ENCODE measurements at places on chromosomes 3 and 15.
A peak's percentile ranks its signal among the peaks of the same experiment; 100 is the strongest.

DNA sequence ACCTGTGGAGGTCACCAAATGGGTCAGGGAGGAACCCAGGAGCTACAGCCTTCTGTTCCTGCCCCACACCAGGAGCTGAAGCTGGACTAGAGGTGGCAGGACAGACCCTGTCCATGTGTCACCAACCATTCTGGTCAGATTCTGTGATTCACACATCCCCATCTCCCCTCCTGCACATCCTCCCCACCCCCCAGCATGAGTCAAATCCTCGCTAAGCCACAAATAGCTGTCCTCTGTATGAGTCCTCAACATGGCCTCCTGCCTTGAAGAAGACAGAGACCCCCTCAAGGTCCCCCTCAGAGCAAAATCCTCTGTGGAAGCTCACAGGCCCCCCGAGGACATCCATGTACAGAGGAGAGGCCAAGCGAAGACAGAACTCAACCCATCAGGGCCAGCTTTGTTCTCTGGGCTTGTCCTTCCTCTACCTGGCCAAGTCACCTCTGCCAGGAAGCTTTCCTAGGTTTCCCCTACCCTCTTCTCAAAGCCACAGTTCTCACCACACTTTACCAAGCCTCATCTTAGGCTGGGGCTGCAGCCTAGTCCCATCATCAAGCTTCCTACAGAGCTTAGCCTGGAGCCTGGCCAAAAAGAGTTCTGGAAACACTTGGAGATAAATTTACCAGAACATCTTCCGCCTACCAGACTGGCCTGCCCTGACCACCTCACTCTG lies 17.1 kb downstream of the CACNA2D2 start:
- DNase-seq, result no peak

- no peak for DNase-seq
These were observed 85.6 kb upstream of the NEO1 start for GRCh38 chr15:72966641-72967040.

DNA sequence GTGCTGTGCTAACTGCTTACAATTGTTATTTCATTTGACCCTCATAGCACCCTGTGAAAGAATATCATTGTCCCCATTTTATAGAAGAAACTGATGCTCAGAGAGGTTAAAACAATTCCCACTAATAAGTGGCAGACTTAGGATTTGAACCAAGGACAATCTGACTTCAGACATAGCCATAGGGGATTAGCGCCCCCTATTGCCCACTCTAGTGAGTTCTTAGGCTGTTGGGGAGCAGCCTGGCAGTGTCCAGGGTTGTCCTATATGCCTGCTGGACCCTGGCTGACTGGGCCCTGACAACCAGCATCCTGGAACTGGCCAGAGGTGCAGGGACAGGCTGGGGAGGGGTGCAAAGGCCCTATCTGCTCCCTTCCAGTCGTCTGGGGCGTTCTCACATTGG lies 15.4 kb downstream of the DPH3 start:
- no peak for DNase-seq

GRCh38 chr3:183554377-183554776 lies 1.1 kb downstream of the KLHL6 start:
- DNase-seq, result no peak

DNA sequence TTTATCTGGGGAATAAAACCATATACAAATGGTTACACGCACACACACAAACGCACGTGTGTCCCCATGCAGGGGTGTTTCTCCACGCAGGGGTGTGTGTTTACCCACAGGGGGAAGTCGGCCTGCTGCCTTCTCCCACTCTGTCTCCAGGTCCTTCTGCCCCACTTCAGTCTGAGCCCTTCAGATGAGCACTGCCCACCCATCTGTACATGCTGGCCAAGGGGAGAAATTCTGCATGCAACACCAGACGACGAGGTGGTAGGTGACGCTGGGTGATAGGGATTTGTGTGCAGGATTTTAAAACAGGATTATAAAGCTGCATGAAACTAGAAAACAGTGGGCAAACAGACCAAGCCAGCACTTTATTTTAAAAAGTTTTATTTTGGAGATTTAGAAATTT lies 122.5 kb downstream of the TJP1 start:
- no peak for DNase-seq

DNA sequence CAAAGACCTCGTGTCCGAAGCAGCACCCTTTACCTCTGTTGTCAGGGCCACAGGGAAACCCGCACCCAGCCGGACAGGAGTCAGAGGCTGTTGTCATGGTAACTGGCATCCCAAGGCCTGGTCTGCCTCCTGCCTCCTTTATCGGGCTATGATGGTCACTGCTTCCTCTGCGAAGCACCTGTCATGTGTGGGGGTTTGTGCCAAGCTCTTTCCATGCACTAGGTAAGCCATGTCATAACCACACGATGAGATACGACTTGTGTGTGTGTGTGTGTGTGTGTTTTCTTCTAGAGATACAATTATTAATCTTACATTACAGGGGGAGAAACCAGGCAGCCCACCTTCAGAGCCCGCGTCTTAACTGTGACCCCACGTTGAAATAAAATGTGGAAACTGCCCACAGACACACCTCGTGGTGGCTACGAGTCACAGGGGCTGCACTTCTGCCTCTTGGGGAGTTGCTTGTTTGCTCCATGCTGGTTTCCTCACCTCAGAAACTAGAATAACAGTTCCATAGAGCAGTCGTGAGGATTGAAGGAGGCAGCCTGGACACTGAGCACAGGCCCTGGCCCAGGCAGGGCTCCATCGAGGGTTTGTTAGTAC lies 18.0 kb downstream of the ZDHHC19 start:
- no peak for DNase-seq

- DNase-seq, result no peak
These were observed 728.1 kb downstream of the OTOL1 start for GRCh38 chr3:162224746-162225145.

DNA sequence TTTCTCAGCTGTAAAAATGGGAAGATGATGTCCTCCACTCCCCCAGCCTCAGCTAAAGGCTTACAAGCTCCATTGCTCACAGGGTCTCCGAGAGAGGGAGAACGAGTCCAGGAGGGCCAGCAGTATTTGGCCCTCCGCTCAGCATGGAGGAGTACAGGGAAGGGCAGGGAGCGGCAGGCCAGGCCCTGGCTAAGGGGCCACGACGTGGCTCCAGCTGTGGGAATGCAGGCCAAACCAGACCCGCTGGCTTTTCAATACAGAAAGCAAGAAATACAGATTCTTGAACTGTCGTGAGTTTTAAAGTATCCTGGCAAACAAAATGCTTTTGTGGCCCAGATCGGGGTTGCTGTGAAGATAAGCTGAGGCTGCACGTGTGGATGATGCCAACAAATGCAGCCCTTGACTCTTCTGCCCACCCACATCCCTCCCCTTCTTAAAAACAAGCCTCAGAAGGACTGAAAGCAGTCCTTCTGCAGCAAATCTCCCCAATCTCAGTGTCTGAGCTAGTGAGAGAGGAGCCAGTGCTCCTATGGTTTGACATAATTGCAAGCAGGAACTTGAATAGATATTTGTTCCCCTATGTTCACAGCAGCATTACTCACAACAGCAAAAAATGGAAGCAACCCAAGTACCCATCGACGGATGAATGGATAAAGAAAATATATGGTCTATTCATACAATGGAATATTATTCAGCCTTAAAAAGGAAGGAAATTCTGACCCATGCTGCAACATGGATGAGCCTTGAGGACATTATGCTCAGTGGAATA lies 18.5 kb upstream of the FBLN2 start:
- no peak for DNase-seq

- DNase-seq, result no peak
These were observed at the start of gene IL17RE for GRCh38 chr3:9902372-9903237. Gene IL17RE, plus strand, starts transcription at chr3:9902848. Its CDS starts 85 bp downstream, at chr3:9902933.

DNA sequence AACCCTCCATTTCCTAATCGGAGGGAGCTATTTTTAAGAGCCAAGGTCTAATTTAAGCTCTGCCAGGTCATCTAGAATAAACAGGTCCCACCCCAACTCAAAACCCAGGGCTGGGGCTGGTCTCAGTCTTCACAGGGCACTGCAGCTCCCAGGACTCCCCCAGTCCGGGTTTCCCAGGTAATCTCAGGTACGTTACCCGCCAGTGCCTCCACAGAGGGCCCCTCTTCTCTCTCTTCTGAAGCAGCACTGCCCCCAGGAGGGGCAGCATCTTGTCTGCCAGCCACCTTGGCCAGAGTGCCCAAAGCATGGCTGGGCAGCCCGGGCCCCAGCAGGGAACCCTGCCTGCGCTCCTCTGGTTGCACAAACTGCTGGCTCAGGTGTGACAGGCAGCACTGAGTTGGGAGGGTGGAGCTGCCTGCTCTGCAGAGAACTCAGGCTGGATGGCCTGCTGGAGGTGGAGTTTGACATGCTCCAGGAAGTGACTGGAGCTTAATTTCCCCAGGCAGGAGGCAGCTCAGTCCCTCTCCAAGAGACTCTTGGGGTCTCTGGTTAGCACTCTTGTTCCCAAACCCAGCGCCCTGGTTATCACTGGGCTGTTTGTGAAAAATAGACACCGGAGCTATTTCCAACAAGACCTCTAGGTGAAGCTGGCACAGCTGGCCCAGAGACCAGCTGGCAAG lies at the start of gene PLA2G4F:
TSS of gene PLA2G4F (minus strand) at position 394 of the 680 bp plus-strand sequence. CDS start at position 307, 87 bp downstream.
- DNase-seq, result no peak

- no peak for DNase-seq
These were observed 186.9 kb downstream of the PDZRN3 start for GRCh38 chr3:73437828-73438227.

DNA sequence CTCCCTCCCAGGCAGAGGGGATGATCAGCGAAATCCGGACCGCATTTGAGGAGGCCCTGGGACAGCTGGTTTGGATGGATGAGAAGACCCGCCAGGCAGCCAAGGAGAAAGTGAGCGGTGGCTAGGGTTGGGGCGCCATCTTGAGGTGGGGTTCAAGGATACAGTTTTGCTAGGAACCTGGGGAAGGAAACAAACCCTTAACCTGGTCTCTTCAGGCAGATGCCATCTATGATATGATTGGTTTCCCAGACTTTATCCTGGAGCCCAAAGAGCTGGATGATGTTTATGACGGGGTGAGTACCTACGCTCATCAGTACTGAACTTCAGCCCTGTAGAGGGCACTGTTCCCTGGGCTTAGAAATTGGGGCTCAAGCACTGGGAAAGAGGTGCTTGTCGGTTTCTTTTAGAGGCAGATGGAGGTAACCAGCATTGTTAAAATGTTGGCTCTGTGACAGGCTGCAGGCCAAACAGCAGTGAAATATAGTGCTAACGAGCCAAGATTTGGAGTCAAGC lies 9.6 kb upstream of the PSMD2 start:
- peak; percentile 75 for DNase-seq

- no peak for DNase-seq
These were observed 10.3 kb downstream of the RASGRP1 start for GRCh38 chr15:38554354-38554753.

DNA sequence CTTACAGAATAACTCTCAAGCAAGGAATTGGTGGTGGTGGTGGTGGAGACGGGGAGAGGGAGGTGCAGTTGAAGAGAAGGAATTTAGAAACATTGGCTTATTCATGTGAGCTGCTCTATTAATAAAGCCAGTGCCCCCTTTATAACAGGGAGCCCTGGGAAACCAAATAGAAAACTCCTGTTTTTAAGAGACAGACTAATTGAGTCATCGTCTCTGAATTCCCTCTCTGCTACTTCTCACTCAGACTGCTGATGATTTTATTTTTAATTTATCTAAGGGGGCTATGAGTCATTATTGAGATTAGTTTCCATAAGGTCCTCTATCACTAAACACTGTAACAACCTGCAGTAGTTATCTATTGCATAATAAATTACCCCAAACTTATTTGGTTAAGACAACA lies 145.9 kb upstream of the GALNT15 start:
- no peak for DNase-seq

GRCh38 chr3:170021083-170021482 lies 16.7 kb upstream of the GPR160 start:
- no peak for DNase-seq

GRCh38 chr3:20682573-20682972 lies 496.6 kb upstream of the SGO1 start:
- DNase-seq, result no peak

DNA sequence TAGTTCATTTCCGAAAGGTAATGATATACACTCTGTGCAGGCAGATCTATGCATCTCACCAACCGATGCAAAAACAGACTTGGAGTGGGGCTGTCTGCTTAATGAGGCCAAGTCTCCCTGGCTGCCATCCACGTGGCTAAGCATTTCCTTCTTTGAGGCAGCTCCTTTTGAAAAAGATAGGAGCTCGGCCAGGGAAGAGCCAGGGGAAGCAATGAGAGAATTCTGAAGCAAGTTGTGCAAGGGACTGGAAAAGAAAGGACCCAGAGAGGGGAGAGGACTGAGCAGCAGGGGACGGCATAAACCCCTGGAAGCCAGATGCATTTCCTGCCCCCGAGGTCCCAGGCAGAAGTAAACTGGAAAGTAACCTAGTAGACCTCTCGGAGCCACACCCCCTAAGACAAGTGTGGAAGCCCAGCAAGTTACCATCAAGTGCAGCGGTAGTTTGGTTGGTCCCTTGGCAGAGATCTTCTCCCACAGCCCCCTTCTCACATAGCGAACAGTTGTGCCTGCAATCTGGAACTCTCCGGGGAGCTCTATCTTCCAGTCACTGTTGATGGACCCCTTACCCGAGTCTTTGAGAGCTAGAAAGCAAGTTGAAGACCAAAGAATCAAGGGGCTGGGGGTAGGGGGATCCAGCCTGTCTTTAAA lies 288.2 kb downstream of the ADAMTS17 start:
- no peak for DNase-seq

GRCh38 chr3:98763076-98763475 lies at the start of gene ST3GAL6:
Gene ST3GAL6, plus strand, starts transcription at chr3:98763340. Its CDS starts 5,101 bp downstream, at chr3:98768441.
- no peak for DNase-seq

DNA sequence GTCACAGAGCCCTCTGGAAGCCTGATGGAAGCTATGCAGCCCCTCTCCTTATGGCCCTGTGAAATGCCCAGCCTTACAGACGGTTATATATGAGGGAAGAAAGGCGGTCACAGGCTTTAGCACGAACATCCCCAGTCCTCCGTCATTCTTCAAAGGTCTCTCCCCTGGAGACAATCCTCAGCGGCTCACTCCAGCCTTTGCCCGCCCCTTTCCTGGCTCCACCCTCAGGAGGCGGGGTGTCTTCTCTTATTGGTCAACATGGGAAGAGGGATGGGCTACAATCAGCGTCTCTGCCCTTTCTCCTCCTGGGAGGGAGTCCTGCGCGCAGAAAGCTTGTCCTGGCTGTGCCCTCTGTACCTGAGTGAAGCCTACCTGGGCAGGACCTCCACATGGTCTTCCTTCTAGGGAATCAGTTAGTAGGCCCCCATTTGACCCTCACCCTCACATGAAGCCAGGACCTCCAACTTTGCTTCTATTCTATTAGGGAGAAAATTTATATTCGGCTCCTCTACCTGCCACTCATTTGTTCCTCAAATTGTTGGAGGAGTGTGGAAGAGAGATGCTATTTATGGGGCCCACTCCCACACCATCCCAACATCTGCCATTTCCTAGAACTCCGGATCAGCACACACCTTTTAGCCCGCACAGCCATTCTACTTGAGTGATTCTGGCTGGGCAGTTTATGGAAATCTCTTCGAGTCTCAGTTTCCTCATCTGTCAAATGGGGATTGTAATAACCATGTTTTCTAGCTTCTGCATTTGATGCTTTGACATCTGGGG lies 112.9 kb upstream of the SLC6A11 start:
- DNase-seq, result no peak
